ENCODE measurements at places on chromosomes 13 and 19.

- no peak for DNase-seq
These were observed 136.4 kb downstream of the MYCBP2 start for GRCh38 chr13:77190349-77190958.

GRCh38 chr19:38355728-38356725 is 18.3 kb upstream of the PSMD8 start:
- DNase-seq = no peak

DNA sequence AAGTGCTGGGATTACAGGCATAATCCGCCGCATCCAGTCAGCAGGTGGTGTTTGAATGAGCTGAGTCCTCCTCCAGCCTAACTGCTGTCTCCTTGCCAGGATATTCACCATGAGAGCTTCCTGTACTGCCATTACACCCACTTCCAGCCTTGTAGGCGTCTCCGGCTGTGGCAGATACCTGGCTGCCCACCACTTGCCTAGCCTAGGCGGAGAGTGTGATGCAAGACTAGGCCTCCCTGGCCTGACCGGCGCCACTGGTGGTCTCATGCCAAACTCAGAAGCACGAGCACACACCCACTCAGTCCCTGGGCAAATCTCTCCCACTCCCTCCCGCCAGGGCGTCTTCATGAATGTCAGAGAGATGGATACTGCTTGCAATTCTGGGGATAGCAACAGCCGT is 16.6 kb downstream of the IL12RB1 start:
- no peak for DNase-seq

GRCh38 chr13:84951128-84951527 is 848.1 kb downstream of the SLITRK6 start:
- no peak for DNase-seq

DNA sequence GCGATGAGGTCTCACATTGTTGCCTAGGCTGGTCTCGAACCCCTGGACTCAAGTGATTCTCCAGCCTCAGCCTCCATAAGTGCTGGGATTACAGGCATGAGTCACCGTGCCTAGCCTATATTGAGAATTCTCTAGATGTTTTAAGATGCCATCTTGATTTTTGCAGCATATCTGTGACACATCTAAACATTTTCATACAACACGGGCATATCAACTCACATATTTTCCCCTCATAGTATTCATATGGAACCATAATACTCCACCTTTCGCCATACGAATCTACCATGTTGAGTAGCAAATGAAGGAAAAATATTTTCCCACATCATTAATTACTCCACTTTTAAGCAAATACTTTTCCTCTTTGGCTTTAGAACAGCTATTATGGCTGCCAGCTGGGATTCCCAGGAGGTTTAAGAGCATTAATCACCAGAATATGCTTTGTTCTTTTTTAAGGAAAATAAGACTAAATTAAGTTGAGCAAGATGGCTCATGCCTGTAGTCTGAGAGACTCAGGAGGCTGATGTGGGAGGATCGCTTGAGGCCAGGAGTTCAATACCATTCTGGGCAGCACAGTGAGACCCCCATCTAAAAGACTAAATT is 56.9 kb upstream of the GTF2F2 start:
- DNase-seq = no peak

- no peak for DNase-seq
These were observed 242.0 kb downstream of the NDFIP2 start for GRCh38 chr13:79722885-79723445.

GRCh38 chr13:102466610-102467190 is 64.9 kb upstream of the FGF14 start:
- DNase-seq = no peak

- no peak for DNase-seq
These were observed 50.3 kb upstream of the ATP11A start for GRCh38 chr13:112639521-112639920.

DNA sequence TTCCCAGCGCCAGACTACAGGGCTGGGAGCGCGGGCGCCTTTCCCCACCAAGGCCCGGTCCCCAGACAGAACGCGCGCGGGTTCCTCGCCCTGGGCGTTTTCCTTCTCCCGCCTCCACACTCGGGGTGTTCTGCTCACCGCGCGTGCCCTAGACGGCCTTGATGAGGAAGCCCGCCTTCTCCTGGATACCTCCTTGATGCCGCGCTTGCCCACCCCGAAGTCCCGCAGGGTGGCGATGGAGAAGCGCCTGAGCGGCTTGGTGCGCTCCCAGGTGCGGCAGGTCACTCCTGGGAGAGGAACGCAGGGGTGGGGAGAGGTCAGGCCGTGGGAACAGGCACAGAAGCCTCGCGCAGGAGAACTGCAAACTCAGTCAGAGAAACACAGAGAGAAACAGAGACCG is 34.8 kb downstream of the CYP2B6 start:
- DNase-seq = no peak

GRCh38 chr13:48728876-48729275 is 75.1 kb downstream of the CYSLTR2 start:
- DNase-seq = no peak

DNA sequence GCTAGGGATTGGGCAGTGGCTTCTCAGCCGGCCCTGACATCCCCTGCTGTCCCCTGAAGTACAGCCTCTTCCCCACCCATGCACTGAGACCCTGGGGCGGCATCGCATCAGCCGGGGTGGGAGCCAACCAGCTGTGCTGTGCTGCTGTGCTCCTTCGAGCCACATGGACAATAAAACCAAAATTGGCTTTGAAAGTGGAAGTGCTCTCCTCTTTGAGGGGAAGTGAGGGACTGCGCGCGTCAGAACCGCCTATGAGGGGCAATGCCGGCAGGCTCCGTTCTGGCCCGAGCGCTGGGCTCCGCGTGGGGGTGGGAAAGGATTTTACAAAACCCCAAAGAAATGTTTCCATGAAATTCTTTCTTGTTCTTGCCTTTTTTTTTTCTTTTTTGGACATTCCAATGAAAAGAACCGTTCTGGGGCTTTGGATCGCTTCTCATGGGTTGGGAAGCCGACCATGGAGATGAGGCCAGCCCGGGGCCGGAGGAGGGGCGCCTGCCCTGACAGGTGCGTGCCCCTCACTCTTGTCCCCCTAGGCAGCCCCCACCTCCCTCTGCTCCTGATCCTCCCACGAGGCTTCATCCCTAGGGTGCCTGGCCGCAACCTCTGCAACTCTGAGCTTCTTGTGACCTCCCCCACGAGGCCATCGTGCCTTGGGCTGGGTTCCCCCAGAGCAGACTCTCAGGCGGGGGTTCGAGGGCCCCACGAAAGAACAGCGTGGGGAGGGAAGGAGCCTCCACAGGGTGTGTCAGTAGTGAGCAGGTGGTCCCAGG is 22.6 kb downstream of the KLHL26 start:
- no peak for DNase-seq

DNA sequence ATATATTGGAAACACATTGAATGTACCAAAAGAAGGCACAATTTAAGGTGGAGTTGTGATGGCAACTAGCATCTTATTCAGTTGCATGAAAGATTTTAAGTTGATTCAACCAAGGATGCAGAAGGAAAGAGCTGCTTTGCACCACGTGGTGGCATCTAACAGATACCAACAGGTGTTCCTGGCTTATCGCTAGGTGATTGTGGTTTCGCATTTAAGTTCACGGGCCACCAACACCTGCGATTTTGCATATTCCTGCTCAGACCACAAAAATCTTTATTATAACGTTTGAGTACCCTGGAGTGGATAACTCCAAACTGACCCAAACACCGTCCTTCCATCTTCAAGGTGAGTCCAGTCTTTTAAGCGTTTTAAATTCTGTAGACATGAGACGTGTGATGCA is 45.3 kb downstream of the RGCC start:
- DNase-seq = no peak

- DNase-seq = no peak
These were observed 44.3 kb downstream of the BBC3 start for GRCh38 chr19:47186446-47187334.

- no peak for DNase-seq
These were observed 39.5 kb downstream of the PCCA start for GRCh38 chr13:100128373-100128772.

- peak; percentile 85 for DNase-seq
These were observed 8.3 kb upstream of the MZF1 start for GRCh38 chr19:58581227-58582141.

- DNase-seq = no peak
These were observed 146.8 kb downstream of the KCNRG start for GRCh38 chr13:50162001-50162400.

DNA sequence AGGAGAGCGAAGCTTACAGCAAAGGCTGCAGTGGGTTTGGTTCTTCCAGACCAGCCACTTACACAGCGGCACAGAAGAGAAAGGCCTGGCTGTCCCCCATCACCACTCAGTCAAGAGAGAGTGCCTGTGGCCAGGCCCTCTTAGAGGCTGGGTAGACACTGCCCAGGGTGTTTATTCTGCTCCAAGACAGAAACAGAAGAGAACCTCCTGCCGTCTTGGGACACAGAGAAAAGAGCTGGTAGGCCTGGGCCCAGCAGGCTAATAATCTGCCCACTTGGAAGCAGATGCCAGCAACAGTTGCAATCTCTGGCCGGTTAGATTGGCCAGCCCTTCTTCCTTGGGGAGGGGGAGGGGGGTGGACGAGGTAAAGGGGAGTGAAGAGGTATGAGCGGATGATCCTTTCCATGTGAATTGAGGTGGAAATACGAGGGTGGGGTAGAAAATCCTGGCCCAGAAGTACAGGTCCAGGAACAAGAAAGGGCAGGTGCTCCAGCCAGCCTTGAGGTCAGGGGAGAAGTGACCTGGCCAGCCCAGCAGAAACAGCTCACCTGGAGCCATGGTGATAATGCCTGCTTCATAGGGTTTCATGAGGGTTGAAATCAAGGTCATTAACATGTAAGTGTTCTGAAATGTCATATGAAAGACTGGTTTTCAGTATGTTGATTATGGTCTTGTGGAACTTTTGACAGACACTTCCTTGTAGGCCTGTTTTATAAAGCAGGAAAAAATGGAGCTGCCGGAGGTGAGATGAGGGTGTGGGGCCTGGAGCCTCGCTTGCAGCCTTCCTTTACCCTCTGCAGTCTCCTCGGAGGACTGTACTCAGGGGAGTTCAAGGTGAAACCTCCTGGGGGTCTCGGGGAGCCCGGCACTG is 116.9 kb downstream of the SIPA1L3 start:
- DNase-seq = no peak

DNA sequence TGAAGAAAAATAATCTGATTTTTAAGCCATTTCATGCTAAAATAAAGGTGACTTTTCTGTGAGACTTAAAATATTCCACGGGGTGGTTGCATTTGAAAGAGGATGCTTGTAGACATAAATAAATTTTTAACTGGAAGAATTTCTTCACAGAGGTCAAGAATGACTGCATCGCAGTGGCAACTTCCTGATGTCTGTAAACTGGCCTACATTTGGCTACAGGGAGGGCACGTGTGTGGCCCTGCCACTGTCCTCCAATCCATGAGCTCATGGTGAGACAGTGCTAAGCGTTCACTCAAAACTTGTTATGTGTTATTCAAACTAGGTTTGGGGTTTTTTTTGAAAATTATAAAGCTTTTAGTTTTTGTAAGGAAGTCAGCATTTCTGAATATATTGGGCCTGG is 1089.3 kb downstream of the EFNB2 start:
- no peak for DNase-seq

DNA sequence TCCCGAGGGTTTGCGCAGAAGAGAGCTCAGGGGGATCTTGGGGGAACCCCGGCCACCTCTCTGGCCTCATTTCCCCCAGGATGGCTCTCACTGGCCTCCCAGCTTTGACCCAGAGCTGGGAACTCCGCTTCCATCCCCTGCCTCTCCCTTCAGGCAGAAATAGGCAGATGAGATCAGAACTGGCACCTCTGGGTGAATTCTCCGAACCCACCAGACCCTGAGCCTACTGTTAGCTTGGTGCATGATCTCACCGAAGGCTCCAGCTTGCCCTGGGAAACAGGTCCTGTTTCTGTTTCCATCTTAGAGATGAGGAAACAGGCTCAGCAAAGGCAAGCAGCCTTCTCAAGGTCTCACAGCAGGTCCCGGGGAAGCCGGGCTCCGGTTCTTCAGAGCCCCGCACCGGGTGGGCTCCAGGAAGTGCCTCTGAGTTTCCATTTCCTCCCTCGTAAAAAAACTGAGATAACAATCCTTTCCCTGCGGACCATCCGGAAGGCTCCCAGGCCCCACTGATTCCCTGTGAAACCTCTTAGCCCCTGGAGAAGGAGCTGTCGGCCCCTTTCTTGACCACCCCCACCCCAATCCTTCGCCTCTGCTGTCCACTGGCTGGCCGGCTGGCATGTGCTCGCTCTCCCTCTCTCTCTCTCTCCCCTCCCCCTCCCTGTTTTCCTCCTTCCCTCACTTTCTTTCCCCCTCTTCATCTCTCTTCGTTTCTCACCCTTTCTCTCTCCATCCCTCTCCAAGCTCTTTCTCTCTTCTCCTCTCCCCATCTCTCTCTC is 2.1 kb downstream of the NECTIN2 start:
- peak; percentile 40 for DNase-seq

- DNase-seq = no peak
These were observed 21.2 kb upstream of the GTF3A start for GRCh38 chr13:27403203-27403678.

DNA sequence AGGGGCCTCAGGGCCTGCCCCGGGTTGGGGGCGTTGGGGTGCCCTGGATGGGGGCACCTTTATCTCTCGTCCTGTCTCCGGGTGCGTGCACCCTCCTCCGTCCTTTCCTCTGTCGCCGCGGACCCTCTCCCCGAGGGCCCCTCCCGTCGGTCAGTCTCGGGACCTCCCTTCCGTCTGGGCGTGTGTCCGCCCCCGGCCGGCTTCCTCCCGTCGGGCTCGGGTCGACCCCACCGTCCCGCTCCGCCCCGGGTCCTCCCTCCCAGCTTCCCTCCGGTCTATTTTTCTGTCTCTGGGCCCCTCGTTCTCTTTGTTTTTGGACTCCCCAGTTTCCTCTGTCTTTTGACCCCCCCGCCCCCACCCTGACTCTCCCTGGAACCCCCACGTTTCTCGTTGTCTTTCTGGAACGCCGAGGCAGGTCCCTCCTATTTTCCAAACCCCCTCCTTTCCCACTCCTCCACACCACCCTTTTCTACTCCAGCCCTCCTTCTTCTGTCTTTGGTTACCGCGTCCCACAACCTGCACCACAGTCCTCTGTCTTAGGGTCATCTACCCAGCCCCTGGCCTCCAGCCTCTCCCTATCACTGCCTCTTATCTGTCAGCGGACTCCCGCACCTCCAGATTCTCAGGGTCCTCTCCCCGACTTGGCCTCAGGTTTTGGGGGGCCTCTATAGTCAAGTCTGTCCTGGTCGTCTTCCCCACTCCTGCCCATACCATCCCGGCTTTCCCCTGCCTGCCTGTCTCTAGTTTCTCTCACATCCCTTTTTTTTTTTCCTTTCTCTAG is 757 bp downstream of the EGLN2 start:
- DNase-seq = no peak

GRCh38 chr19:46376241-46377153 is 29.6 kb downstream of the PPP5C start:
- DNase-seq = no peak
